NCI-H1694 treated with DMSO at 0.1 percent for 48 hours (cell line): ENCODE measurements at places on chromosomes 11 and 22.

- no peak for DNase-seq
These were observed 13.3 kb downstream of the CREB3L1 start for GRCh38 chr11:46290598-46291309.

GRCh38 chr11:7974668-7975067 lies 9.4 kb upstream of the NLRP10 start:
- DNase-seq = no peak

GRCh38 chr11:47289856-47290255 lies 19.9 kb downstream of the MADD start:
- DNase-seq = no peak

DNA sequence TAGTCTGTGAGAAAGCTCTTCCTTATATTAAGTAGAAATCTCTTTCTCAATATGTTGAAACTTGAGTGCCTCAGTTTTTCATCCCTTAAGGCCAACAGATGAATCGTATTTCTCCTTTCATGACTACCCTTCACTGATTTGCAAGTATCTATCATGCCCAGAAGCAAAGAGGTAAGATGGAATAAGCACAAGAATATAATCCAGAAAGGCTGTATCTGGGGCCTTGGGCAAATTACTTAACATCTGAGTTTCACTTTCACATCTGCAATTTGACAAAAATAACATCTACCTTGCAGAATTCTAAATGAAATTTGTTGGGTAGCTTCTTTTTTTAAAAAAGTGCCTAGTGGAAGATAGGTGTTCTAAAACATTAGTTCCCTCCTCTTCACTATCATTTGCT lies 552.4 kb upstream of the ANO5 start:
- no peak for DNase-seq

- DNase-seq = no peak
These were observed 89.2 kb downstream of the MORC2 start for GRCh38 chr22:30879415-30879797.

DNA sequence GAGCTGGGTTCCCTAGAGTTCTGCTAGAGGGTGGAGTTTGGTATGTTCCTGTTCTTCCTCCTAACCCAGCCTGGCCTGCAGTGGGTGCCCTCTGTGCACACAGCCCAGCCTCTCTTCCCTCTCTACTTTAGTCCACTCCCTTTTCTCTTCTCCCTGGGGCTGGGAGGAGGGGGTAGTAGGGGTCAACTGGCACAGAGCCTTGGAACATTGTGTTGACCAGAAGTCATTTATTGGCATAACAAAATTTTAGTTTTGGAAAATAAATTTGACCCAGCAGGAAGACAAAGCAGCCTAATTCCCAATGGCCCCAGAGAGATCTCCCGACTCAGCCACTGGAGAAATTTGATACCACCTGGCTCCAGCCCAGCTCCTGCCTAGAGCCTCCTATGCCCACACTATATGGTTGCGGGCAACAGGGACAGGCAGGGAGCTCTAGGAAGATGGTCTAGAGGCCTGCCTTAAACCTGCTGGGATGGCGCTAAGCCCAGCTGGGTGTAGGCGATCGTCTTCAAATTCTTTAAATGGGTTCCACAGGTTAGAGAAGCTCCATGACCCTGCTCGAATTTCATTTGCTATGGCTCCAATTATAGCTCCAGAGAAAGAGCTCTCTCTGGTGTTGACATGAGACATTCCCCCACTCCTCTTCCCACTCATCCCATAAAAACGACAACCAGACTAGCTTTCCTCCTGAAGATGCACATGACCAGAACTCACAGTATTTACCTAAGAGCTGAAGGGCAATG lies 9.9 kb downstream of the PCSK7 start:
- DNase-seq = no peak

- DNase-seq = peak; percentile 2
These were observed 88.4 kb upstream of the TEAD1 start for GRCh38 chr11:12585861-12586260.

DNA sequence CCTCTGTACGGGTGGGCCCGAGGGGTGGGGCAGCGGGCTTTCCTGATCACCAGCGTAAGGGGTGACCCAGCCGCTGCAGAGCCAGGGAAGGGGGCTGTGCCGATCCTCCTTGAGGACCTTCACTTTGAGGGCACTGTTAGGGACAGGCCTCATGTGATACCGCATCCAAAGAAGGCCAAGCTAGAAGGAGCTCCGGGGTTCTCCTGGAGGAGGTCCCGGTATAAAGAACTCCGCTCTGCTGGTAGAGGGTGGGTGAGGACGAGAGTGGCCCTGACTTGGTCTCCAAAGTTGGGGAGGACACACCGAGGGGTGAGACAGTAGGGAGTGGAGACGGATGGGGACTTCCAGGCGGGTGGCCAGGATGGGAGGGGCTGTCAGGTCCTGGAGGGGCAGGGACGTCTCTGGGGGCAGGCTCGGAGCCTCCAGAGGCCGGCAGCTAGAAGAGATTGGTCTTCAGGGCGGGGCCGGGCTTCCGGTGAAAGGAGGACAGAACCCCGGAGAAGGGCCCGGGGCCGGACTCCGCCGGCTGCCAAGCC lies 4.6 kb downstream of the PHOX2A start:
- DNase-seq = no peak

- no peak for DNase-seq
These were observed 3.8 kb upstream of the BUD13 start for GRCh38 chr11:116776522-116776984.

GRCh38 chr22:47188261-47189055 lies 426.0 kb downstream of the TBC1D22A start:
- no peak for DNase-seq

DNA sequence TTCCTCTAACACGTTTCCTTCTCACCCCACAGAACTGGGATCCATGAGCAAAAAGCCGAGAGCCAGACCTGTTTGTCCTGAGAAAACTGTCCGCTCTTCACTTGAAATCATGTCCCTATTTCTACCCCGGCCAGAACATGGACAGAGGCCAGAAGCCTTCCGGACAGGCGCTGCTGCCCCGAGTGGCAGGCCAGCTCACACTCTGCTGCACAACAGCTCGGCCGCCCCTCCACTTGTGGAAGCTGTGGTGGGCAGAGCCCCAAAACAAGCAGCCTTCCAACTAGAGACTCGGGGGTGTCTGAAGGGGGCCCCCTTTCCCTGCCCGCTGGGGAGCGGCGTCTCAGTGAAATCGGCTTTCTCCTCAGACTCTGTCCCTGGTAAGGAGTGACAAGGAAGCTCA lies 24.0 kb downstream of the CD5 start:
- no peak for DNase-seq

DNA sequence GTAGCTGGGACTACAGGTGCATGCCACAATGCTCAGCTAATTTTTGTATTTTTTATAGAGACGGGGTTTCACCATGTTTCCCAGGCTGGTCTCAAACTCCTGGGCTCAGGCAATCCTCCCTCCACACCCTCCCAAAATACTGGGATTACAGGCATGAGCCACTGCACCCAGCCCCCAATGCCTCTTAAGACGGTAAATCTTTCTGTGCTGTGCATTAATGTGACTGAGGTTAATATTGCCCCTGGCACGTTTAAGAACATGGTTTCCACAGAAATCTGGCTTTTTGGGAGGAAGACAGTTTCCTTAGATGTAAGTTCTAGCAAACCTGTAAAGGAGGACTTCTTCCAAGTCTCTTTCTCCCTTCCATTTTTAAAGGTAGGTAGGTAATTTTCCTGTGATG lies 6.1 kb upstream of the HORMAD2 start:
- DNase-seq = no peak

DNA sequence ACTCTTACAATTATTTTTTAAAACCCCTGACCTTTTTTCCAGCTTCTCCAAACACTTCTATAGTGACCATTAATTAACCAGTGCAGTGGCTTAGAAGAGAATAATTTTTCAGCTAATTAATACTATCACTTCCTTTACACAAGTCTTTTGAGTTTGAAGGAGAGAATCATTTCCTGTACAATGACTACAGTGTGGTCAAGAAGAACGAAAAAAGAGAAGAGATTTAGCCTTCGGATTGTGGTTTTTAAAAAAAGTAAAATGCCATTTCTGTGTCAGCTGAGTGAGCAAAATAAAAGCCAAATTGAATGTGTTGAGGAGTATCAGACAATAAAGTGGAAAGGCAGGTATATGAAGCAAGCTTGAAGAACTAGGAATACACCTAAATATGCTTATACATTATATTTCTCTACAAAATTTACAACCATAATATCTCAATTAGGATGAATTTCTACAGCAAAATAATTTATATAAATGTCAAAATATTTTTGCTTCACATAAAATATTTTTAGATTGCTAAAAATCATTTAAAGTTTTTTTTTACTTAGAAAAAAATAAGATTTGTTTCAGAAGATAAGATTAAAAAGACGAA lies 1155.2 kb upstream of the CNTN5 start:
- DNase-seq = no peak

- no peak for DNase-seq
These were observed 66.3 kb downstream of the ETS1 start for GRCh38 chr11:128520888-128521681.

DNA sequence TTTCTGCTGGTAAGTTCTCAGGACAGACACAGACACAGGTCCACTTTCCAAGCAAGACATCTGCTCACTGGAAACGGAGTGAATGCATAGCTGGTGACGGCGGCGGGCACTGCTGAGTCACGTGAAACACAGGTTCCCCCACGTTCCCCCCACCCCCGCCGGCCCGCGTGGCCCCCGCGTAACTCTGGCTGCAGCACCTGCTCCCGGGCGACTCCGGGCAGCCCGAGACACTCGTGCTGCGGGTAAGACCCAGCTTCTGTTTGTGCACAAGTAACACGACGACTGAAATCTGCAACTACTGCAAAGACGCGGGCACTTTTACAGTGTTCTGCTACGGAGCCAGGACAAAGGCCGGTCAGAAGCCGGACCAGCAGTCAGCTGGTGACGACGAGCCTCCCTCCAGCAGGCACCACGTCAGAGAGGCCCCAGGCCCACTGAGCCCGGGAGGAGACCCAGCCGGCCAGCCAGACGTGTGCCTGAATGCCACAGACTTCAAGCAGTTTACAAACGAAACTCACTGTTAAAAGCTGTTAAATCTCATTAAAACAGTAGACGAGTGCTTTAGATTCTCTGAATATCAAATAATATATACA lies 12.9 kb upstream of the ARFGAP3 start:
- no peak for DNase-seq

DNA sequence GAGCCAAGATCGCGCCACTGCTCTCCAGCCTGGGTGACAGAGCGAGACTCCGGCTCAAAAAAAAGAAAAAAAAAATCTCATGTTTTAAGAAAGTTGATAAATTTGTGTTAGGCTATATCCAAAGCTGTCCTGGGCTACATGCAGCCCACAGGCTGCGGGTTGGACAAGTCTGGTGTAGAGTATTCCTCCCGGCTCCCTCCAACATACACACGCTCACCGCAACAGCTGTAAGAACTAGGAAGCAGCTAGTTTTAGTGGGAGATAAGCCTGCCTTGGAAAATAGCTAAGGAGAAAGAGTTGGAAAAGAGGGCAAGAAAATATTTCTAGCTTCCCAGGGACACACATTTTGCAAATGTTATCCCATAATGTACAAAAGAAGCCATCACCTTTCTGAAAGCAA lies 46.6 kb downstream of the CELF1 start:
- no peak for DNase-seq

DNA sequence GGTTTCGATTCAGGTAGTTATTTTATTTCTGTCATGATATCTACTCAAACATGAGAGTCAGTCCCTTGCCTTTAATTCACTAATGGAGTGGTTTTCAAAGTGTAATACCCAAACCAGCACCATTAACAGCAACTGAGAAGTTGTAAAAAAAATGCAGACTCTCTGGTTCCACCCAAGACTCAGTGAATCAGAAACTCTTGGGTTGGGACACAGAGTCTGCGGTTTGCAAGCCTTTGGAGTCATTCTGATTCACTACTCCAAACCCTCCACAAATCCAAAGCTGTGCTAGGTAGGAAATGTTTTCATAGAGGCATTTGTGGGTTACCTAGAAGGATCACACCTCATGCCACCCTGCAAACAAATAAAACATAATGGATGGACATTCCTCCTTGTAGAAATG lies 340.1 kb downstream of the NTM start:
- DNase-seq = no peak

DNA sequence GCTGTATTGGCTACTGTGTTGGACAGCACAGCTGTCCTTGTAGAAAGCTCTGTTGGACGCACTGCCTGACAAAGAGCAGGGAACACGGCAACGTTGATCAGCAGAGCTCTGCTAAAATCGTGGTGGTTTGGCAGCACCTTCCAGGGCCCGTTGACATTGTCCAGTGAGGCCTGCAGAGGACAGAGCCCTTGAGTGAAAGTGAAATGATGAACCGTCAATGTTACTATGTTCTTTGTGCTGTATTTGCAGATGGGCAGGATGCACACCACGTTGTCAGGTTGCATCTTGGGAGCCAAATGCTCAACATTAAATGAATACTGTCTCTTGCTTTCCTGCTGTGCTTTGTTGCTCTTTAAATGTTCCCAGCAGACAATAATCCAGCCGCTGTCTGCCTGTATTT lies 69.7 kb downstream of the NELL1 start:
- DNase-seq = no peak

GRCh38 chr11:73317373-73317772 lies 9.3 kb downstream of the ARHGEF17 start:
- DNase-seq = peak; percentile 9

DNA sequence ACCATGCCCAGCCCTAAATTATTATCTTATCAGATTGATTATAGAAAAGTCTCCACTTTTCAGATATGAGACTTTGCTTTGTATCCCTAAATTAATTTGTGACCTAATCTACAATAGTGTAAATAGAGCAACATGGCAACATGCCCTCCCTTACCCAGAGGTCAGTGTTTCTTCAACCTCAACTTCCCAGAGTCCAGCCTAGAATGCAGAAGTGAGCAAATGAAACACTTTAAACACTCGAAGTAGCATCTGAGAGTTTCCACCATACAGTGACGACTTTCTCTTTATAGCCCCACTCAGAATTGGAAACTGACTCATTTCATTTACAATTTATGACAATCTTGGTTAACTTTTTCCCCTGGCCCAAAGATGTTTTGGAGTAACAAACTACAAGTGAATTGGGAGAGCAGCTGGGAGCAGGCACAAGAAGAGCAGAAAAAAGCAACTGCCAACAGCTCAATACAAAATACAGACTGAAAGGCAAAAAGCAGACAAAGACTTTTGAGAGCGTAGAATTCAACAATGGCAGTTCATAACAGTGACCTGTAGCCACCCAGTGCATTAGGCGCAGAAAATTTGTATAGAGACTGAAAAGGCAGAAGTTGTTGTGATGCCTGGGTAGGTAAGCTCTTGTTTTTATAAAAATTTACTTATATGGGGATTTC lies 10.1 kb upstream of the BLID start:
- no peak for DNase-seq

GRCh38 chr11:120911943-120912342 lies 112.0 kb upstream of the TBCEL start:
- DNase-seq = no peak

GRCh38 chr11:6681949-6682348 lies 1.2 kb downstream of the MRPL17 start:
- DNase-seq = no peak

- no peak for DNase-seq
These were observed 488.7 kb downstream of the TBC1D22A start for GRCh38 chr22:47250995-47251765.

DNA sequence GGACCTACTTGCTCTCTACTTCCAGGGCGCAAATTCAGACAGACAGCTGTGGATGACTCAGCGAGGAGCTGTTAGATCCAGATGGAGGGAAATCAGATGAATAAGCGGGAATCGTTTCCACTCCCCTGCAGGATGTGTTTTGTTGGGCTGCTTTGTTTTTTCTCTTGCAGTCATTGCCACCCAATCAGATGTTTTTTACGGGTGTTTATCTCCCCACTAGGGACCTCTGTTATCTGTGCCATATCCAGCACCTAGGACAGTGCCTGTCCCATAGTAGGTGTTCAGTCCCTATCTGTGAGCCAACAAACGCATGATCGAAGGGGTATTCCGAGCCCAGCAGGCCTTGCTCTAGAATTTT lies 51.1 kb upstream of the PARVG start:
- DNase-seq = peak; percentile 68

GRCh38 chr11:43376594-43376993 lies 17.9 kb downstream of the TTC17 start:
- DNase-seq = no peak
